ENCODE measurements at places on chromosomes 3 and 15. TPM values are rescaled to one million over a fixed set of nuclear protein-coding genes. Genes with fewer than 3 reads are reported as not detected.

DCP1A gene
- 28.3 TPM for total RNA-seq

NAA80 gene
- total RNA-seq: 26.8 TPM

RARB gene
- total RNA-seq: not detected

KIF23 gene
- total RNA-seq: 80.7 TPM

MAGEL2 gene
- total RNA-seq: not detected

ISLR gene
- not detected for total RNA-seq

C3orf70 gene
- 0.13 TPM for total RNA-seq

GABRG3 gene
- not detected for total RNA-seq

- H3K36me3 ChIP-seq: peaks cover 9% of the 10 kb centered on the region
- no peak overlapping the region for H3K4me3 ChIP-seq
- peaks cover 44% of the 10 kb centered on the region for H3K4me1 ChIP-seq
- no peak overlapping the region for H3K27ac ChIP-seq
- no peaks in the 10 kb centered on the region for H3K27me3 ChIP-seq
These were observed 29.7 kb downstream of the TRAK1 start for GRCh38 chr3:42120866-42121265.

- no peak overlapping the region for H3K27ac ChIP-seq
- DNase-seq: no peak
- no peaks in the 10 kb centered on the region for H3K27me3 ChIP-seq
- H3K4me3 ChIP-seq: no peak overlapping the region
- no peaks in the 10 kb centered on the region for H3K4me1 ChIP-seq
- no peaks in the 10 kb centered on the region for H3K36me3 ChIP-seq
These were observed 273.0 kb downstream of the DIPK2A start for GRCh38 chr3:144244662-144245061.

- DNase-seq: no peak
- no peak overlapping the region for H3K27ac ChIP-seq
- no peak overlapping the region for H3K4me3 ChIP-seq
- H3K36me3 ChIP-seq: no peaks in the 10 kb centered on the region
- H3K4me1 ChIP-seq: no peaks in the 10 kb centered on the region
These were observed 202.9 kb downstream of the ZMAT3 start for GRCh38 chr3:178868681-178869080.

DNA sequence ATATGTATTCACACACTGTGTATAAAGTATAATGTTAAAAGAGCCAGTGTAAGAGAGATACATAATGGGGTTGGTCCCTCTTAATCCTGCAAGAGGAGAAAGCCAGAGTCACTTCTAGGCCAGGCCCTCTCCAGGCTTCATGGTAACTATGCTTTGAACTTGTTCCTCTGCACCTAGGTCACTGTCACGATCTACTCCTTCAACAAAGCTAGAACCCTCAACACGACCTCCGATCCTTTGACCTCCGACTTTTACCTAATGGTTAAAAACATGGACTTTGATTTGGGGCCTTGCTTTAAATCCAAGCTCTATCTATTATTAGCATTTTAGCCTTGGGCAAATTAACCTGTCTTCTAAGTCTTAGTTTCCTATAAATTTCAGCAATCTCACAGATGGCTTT is 153.9 kb upstream of the NR2E3 start:
- no peak overlapping the region for H3K4me3 ChIP-seq
- no peaks in the 10 kb centered on the region for H3K36me3 ChIP-seq
- no peaks in the 10 kb centered on the region for H3K4me1 ChIP-seq
- peaks cover 3% of the 10 kb centered on the region for H3K27me3 ChIP-seq
- no peak for DNase-seq

GRCh38 chr15:68352401-68353062 is 75.0 kb downstream of the FEM1B start:
- peak; percentile 70 for DNase-seq
- H3K27me3 ChIP-seq: peaks cover 4% of the 10 kb centered on the region
- peaks cover 32% of the 10 kb centered on the region for H3K4me1 ChIP-seq
- H3K4me3 ChIP-seq: no peak overlapping the region
- peak overlapping the region; percentile 71 for H3K27ac ChIP-seq

DNA sequence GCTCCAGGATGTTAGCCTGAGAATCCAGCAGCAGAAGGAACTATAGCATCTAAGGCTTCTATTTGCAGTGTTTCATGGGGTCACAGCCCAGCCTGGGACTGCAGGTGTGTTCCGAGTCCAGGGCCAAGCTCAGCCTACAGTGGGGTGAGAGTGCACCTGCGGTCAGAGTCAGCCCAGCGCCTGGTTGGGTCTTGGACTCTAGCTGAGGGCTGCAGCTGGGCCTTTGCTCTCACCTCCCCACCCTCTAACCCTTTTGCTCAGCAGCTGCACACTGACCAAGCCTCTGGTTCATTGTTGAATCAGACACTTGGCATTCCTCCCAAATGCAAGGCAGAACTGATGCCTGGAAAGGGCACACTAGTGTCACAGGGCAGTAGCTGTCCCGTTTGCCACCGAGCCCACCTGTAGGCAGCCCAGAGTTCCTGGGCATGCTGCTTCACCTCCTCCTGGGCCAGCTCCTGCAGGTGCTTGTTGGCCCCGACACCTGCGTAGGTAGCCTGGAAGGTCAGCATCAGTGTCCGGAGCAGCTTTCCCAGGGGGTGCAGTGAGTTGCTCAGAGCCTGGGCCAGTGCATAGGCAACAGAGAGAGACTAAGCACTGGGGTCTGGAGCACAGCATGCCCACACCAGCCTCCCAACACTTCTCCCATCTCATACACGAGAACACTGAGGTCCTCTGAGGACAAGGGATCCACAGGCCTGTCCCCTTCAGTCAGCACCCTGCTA is 17.5 kb downstream of the ALS2CL start:
- no peak overlapping the region for H3K27ac ChIP-seq
- H3K4me1 ChIP-seq: no peaks in the 10 kb centered on the region
- no peak overlapping the region for H3K4me3 ChIP-seq
- H3K36me3 ChIP-seq: no peaks in the 10 kb centered on the region
- H3K27me3 ChIP-seq: no peaks in the 10 kb centered on the region
- no peak for DNase-seq

GRCh38 chr3:2870724-2871333 is 239.3 kb downstream of the IL5RA start:
- no peaks in the 10 kb centered on the region for H3K27me3 ChIP-seq
- no peaks in the 10 kb centered on the region for H3K4me1 ChIP-seq
- no peak overlapping the region for H3K4me3 ChIP-seq

DNA sequence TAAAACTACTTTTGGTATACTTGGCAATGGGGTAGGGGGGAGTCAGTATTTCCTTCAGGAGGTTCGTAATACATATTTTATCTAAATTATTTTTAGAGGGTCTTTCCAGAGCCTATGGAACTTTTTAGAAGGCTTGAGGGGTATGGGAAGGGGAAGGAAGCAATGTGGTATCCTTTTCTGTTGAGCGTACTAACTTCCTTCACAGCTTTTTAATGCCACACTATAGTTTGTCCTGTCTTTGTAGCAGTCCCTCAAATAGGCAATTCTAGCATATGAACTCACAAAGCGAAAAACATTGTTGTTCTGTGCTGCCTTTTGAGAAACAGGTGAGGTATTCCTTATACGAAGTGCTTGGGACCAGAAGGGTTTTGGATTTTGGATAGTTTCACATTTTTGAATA is 22.3 kb upstream of the P2RY13 start:
- no peak overlapping the region for H3K4me3 ChIP-seq
- no peak overlapping the region for H3K27ac ChIP-seq

DNA sequence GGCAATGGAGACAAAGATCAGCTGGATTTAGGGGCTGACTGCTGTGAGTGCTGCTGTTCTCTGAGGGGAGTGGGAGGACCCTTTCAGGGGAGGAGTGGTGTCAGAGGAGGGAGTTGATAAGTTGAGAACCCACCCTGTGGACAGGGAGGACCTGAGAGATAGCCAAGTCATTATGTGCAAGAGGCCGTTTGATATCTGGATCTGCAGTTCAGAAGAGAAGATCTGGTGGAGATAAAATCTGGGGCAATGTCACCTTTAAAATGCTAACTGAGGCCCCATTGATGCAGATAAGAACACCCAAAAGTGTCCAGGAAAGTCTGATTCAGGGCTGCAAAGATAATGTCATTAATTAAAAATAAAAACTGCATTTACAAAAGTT is 256.1 kb upstream of the HES1 start:
- peaks cover 15% of the 10 kb centered on the region for H3K27me3 ChIP-seq
- H3K4me3 ChIP-seq: no peak overlapping the region
- DNase-seq: no peak
- H3K27ac ChIP-seq: no peak overlapping the region

- no peaks in the 10 kb centered on the region for H3K27me3 ChIP-seq
- H3K36me3 ChIP-seq: peaks cover 51% of the 10 kb centered on the region
- H3K27ac ChIP-seq: peak within 1 kb of the TSS; percentile 91
- DNase-seq: peak; percentile 99
- peak within 1 kb of the TSS; percentile 90 for H3K4me3 ChIP-seq
These were observed at the start of gene TMF1 for GRCh38 chr3:69051756-69052471. TMF1 (minus strand) TSS chr3:69052333; CDS start chr3:69052086, 247 bp downstream.

GRCh38 chr3:74067296-74067695 is 442.6 kb upstream of the PDZRN3 start:
- no peak overlapping the region for H3K27ac ChIP-seq
- no peaks in the 10 kb centered on the region for H3K4me1 ChIP-seq
- no peak overlapping the region for H3K4me3 ChIP-seq
- no peaks in the 10 kb centered on the region for H3K27me3 ChIP-seq
- H3K36me3 ChIP-seq: no peaks in the 10 kb centered on the region

DNA sequence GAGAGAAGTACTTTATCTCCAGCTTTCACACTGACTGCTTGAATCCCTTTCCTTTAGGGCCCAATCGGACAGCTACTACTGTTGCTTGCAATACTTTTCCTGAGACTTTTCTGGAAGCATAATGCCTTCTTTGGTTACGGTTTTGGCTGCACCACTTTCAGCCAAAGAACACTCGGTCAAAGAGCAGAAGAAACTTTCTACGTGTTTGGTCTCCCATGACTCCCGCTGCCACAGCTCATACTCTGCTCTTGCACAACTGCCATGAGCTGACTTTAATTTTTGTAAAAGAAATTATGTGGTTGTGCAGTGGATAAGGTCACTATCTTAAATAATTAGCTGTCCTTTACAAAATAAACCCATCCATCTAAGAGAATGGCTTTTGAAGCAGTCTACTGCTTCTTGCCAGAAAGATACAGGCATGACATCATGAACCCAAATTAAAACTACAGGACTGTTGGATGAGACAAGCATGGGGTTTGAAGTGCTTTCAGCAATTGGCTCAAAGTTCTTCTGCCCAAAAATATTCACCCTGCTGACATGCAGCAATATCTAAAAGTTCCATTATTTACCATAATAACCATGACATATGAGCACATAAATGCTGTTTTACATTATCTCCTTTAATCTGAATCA is 42.0 kb downstream of the PROS1 start:
- no peak overlapping the region for H3K27ac ChIP-seq
- no peaks in the 10 kb centered on the region for H3K27me3 ChIP-seq
- H3K4me3 ChIP-seq: no peak overlapping the region
- no peak for DNase-seq
- no peaks in the 10 kb centered on the region for H3K4me1 ChIP-seq
- H3K36me3 ChIP-seq: no peaks in the 10 kb centered on the region

GRCh38 chr3:138289701-138290100 is 40.0 kb downstream of the NME9 start:
- no peak for DNase-seq
- H3K27me3 ChIP-seq: no peaks in the 10 kb centered on the region
- H3K4me1 ChIP-seq: no peaks in the 10 kb centered on the region
- no peak overlapping the region for H3K4me3 ChIP-seq
- H3K36me3 ChIP-seq: peaks cover 41% of the 10 kb centered on the region

DNA sequence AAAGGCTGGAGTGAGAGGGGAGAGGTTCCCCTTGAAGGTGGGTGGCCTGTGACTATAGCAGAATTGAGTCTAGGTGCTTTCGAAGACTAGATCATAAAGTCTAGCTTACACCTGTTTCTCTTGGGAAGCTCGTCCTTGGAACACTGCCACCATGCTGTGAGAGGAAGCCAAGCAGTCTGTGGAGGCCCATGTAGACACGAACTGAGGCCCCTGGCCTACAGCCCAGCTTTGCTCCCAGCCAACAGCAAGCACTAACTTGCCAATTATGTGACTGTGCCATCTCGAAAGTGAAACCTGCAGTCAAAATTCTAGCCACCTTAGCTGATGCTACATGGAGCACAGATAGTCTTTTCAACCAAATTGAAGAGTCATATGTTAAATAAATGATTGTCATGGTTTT is 190.5 kb upstream of the NECTIN3 start:
- peak; percentile 21 for DNase-seq
- no peaks in the 10 kb centered on the region for H3K36me3 ChIP-seq
- no peak overlapping the region for H3K4me3 ChIP-seq
- no peaks in the 10 kb centered on the region for H3K4me1 ChIP-seq

DNA sequence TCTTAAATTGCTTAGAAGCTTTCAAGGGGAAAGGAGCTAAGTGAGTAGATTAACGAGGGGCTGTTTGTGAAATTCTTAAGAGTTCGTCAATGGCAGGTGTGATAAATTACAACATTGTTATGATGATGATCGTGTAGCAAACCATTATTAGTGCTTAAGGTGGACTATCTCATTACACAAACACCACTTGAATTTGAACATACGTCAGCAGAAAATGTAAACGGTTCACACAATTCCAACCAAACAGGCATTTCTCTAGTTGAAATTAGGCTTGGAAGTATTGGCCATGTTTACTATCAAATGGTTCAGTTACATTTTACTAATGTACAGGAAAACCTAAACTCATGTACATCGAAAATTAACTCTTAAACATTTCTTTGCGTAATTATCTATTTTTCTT is 102.8 kb downstream of the PYDC2 start:
- no peak overlapping the region for H3K4me3 ChIP-seq
- no peaks in the 10 kb centered on the region for H3K36me3 ChIP-seq
- H3K4me1 ChIP-seq: no peaks in the 10 kb centered on the region
- no peak overlapping the region for H3K27ac ChIP-seq
- H3K27me3 ChIP-seq: no peaks in the 10 kb centered on the region

DNA sequence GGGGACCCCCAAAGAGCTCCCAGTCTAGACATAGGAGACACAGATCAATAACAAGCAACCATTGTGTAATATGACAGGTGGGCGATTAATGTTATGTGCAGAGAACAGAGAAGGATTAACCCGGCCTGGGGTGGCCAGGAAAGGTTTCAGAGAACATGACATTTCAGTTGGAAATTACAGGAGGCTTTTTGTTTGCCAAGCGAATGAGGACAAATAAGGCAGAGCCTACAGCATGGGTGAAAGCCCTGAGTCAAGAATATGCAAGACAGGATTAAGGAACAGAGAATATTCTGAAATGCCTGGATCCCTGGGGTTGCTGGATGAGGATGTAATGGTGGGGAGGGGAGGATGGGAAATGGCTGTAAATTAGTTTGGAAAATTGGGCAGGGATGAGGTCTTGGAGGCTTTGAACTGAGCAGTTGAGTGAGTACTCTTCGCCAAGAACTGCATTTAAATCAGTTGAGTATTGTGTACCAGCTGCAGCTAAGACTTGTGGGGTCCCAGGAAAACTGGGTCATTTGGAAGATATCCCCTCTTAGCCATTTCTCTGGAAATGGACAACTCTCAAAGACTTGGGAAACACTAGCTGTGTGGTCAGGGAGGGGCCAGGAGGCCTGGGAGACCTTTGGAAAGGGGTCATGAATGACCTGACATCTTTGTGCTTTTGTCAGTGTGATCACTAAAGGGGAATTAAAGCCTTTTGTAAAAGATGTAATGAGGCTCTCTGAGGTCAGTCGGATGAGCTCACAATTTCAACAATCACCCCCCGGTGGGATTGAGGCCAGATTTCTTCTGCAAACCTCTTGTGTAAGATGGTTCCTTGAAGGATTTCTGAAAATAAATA is 198.6 kb upstream of the NR2E3 start:
- no peaks in the 10 kb centered on the region for H3K4me1 ChIP-seq
- no peak for DNase-seq
- H3K27ac ChIP-seq: no peak overlapping the region
- H3K4me3 ChIP-seq: no peak overlapping the region

GRCh38 chr3:4943549-4943948 is 35.7 kb upstream of the BHLHE40 start:
- H3K4me1 ChIP-seq: no peaks in the 10 kb centered on the region
- H3K27ac ChIP-seq: no peak overlapping the region
- H3K27me3 ChIP-seq: no peaks in the 10 kb centered on the region
- H3K4me3 ChIP-seq: no peak overlapping the region
- no peak for DNase-seq

GRCh38 chr15:57878573-57878972 is 172.1 kb downstream of the POLR2M start:
- no peaks in the 10 kb centered on the region for H3K36me3 ChIP-seq
- peaks cover 41% of the 10 kb centered on the region for H3K27me3 ChIP-seq
